ENCODE measurements at places on chromosomes 2 and 18. TPM values are rescaled to one million over a fixed set of nuclear protein-coding genes. Genes with fewer than 3 reads are reported as not detected.

DNA sequence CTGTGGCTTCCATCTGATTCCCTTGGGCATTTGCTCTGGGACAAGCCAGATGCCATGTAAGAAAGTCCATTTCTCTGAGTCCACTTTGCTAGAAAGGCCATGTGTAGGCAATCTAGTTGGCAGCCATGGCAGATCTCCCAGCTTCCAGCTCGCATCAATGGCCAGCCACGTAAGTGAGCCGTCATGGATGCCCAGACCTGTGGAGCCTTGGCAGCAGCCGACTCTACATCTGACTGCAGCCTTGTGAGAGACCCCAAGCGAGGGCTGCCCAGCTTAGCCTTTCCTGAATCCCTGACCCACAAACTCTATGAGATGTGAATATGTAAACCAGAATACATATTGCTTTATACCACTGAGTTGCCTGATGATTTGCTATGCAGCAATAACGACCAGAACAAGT lies 533.5 kb downstream of the PARD3B start:
- DNase-seq: no peak

ANKRD30B gene
- polyA plus RNA-seq: not detected

IL36RN gene
- not detected for polyA plus RNA-seq

DSG2 gene
- polyA plus RNA-seq: 35.9 TPM

DNA sequence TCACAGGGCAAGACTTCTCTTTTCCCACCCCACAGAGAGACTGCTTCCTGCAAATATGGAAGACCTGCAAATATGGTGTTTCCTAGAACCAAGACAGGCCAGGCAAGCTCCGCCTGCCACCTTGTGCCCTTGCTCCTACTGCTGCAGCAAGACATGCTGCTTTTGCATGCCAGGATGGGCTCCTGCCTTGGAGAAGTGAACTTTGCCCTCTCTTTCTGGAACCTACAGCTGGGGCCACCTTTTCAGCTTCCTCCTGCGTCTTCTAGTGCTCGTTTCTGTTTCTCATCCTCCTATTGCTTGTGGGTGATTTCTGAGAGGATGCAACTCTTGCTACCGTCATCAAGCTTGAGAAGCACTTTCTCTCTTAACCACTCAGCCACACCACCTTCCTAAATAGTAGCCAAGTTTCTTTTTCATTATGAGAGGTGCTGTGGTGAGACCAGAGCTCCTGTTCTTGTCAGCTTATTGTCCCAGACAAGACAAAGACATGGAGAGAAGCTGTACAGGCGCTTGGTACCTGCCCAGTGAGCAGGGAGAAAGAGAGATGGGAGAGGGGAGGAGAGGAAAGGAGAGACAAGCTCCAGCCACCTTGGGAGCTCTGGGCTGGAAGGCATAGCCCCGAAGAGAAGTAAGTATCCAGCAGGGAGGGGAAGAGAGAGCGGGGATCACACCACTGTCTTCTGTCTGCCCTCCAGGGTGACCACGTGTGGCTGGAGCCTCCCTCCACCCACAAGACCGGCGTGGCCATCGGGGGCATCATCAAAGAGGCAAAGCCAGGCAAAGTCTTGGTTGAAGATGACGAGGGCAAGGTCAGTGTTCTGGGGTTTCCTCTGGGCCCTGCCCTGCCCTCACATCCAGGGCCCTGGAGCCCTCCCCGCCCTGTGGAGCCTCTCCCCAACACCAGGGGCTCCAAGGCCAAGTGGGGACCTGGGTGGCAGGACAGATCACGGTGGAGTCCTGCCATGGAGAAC lies 28.3 kb downstream of the MYO7B start:
- DNase-seq: no peak

SPIRE1 gene
- 8.3 TPM for polyA plus RNA-seq

CRYGD gene
- not detected for polyA plus RNA-seq

DNA sequence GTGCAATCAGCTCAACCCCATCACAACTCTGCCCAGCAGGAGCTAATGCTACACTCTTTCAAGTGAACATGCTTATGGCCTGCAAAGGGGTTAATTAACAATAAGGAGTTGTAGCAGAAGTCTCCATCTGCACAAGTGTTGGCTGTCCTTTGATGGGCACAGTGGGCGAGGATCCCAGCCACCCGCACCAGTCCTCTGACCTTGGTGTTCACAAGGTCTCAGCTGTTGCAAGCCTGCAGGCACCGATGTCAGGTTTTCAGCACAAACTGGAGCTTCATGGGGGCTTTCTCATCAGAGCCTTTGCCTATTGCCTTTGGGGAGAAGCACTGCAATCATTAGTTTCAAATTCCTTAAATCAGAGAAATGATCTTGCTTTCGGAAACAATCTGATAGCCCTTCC lies 60.9 kb upstream of the TMEM178A start:
- no peak for DNase-seq

DNA sequence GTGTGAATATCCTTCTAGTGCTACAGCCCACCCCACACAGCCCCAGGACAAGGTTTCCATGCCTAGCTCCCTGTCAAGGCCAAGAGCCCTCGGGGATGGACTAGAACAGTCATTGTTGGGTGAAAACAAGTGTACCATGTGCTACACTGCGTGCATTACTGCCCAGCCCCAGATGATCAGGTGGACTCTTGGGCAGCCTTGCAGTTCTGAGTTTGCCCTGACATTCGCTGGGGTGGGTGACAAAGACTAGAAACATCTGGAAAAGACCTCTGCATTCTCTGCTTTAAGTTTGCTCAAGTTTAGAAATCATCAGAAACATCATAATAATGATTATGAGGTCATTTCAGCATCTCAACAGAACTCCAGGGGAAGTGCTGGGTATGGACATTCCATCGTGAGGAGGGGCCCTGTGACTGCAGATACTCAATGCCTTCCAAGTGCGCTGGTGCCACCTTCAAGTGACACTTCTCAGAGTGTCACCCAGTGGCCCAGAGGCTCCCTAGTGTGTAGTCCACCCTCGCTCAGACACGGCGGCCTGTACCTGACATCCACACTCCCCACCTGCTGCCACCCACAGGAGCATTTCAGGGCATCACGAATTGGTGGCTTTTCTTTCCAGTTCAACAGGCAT lies 5.3 kb upstream of the PXDN start:
- DNase-seq: no peak

AGXT gene
- not detected for polyA plus RNA-seq

- DNase-seq: no peak
Observed at GRCh38 chr2:141508806-141509595, 621.8 kb downstream of the LRP1B start.

- DNase-seq: no peak
Observed at GRCh38 chr2:170972296-170973224, 43.5 kb downstream of the GORASP2 start.

GPR45 gene
- not detected for polyA plus RNA-seq

DNA sequence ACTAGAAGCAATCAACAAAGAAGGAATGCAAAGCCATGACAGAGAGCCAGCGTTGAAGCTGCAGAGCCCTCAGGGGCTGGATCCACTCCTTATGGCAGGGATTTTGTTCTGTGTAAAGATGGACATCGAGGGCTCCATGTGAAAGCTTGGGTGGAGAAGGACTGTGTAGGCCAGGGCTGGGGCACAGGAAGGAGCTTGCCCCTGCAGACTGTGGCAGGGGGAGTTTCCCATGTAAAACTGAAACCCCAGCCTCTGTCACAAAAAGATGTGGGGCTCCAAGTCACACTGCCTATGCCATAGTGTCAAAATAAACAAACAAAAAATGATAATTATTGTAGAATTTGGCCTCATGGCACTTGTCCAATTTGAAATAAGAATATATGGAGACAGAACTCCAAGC lies 408.7 kb upstream of the HS6ST1 start:
- DNase-seq: no peak

GRCh38 chr2:187214306-187214705 lies 233.7 kb downstream of the CALCRL start:
- no peak for DNase-seq

GKN2 gene
- polyA plus RNA-seq: 3.3 TPM
